Stimulated activated CD4-positive, alpha-beta T cell treated with anti-CD3 and anti-CD28 coated beads, Interleukin-12 subunit alpha, Interleukin-12 subunit beta, amount 100 ng/mL, for 48 hours (primary cell): ENCODE measurements at places on chromosomes 7 and 10.
A peak's percentile ranks its signal among the peaks of the same experiment; 100 is the strongest.

DNA sequence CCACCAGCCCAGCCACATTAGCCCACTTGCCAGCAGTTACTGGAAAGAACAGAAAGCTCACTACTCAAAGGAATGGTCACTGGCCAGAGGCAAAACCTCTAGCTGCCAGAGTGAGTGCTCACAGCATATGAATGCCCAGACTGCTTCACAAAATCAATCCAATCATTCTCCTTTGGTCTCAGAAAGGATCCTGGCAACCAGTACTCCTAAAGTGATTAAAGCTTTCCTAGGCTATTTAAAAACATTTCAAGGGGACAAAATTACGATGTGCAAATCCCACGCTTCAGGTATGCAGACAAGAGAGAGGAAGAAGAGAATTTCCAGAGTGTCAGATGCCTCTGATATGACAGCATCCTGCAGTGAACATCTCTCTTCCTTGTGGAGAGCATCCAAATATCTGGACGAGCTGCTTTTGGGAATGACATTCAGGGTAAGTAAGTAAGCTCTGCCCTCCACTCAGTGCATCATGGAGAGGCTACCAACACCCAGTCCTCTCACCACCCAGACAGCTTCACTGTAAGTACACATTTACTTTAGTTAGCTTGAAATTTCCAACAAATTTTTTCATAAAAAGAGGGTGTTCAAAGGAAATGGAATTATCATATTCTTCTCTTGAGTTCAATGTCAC lies 25.1 kb downstream of the ICA1 start:
- DNase-seq: no peak

DNA sequence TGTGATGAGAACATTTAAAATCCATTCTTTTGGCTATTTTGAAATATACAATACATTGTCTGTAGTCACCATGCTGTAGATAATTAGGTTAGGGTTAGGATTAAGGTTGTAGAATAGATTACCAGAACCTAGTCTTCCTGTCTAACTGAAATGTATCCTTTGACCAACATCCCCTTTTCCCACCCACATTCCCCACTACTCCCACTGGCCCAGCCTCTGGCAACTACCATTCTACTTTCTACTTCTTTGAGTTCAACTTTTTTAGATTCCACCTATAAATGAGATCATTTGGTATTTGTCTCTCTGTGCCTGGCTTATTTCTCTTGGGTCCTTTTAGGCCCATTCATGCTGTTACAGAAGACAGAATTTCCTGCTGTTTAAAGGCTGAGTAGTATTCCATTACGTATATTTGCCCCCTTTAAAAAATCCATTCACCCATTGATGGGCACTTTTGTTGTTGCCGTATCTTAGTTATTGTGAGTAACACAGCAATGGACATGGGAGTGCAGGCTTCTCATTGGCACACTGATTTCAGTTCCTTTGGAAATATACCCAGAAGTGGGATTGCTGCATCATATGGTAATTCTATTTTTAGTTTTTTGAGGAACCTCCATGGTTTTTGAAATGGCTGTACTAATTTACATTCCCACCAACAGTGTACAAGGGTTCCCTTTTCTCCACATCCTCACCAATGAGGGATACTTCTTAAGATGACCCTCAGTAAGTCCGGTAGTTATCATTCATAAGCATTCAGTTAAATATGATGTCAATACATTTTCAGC lies 104.0 kb downstream of the RALA start:
- no peak for DNase-seq

DNA sequence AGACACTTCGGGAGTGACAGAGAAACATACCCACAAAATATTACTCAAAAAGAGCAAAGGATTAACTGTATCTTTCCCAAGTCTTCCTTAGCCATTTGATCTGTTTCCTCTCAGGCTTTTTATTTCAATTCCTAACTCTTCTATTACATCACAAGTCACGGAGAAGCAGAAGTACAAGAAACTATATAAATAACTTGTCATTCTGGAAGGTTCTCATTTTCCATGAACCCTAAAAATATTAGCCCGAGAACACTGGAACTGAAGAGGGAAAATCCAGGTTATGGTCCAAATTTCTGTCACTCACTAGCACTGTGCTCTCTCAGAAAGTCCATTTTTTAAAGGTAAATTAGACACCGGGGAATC lies 98.0 kb downstream of the GRB10 start:
- DNase-seq: no peak

DNA sequence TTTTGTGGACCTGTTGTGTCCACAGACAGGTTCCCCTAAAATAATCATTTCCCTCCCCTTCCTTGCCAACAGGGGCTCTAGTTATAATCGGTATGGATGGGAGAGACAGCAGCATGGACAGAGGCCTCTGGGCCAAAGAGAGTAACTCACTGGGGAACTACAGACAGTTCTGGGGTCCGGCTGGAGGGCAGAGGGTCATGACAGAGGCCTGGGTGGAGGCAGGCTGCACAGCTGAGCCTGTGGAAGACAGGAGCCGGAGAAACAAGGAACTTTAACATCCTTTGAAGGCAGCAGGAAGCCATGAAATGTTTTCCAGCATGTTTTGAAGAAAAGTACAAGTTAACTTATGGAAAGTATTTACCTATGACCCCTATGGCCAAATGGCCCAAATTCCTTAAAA lies 68.6 kb downstream of the PDIA4 start:
- no peak for DNase-seq

- DNase-seq: peak; percentile 24
These were observed 32.6 kb upstream of the HERPUD2 start for GRCh38 chr7:35727571-35727970.

DNA sequence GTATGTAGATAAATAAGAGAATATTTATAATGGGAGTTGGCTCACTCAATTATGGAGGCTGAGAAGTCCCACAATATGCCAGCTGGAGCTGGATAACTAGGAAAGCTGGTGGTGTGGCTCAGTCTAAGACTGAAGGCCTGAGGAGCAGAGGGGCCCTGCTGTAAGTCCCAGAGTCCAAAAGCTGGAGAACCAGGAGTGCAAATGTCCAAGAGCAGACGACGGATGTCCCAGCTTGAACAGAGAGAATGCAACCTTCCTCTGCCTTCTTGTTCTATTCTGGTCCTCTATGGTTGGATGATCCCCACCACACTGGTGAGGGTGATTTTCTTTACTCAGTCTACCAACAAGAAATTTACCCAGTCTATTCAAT lies 13.2 kb downstream of the IL2RA start:
- no peak for DNase-seq

- DNase-seq: no peak
These were observed 47.4 kb downstream of the AFAP1L2 start for GRCh38 chr10:114356751-114357514.

DNA sequence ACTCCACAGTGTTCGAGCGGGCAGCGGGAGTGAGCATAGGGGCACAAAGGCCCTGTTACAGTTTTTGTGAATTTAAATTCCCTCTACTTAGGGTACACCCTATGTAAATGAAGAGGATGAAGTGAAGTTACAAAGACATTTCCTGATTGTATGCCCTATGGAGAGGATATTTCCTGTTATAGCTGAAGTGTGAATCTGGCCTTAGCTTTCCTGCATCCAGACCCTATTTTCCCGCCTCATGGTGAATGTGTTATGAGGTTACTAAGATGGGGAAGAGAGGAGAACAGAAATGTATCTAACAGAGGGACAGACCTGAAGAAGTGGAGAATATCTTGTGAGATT lies 37.8 kb upstream of the COMMD3 start:
- DNase-seq: no peak
